ENCODE measurements at places on chromosomes 4 and X.

GRCh38 chr4:48252313-48252712, 17.3 kb downstream of the TEC start:
- DNase-seq = no peak

- DNase-seq = no peak
These were observed 1.3 kb downstream of the NEXMIF start for GRCh38 chrX:74923942-74924448.

DNA sequence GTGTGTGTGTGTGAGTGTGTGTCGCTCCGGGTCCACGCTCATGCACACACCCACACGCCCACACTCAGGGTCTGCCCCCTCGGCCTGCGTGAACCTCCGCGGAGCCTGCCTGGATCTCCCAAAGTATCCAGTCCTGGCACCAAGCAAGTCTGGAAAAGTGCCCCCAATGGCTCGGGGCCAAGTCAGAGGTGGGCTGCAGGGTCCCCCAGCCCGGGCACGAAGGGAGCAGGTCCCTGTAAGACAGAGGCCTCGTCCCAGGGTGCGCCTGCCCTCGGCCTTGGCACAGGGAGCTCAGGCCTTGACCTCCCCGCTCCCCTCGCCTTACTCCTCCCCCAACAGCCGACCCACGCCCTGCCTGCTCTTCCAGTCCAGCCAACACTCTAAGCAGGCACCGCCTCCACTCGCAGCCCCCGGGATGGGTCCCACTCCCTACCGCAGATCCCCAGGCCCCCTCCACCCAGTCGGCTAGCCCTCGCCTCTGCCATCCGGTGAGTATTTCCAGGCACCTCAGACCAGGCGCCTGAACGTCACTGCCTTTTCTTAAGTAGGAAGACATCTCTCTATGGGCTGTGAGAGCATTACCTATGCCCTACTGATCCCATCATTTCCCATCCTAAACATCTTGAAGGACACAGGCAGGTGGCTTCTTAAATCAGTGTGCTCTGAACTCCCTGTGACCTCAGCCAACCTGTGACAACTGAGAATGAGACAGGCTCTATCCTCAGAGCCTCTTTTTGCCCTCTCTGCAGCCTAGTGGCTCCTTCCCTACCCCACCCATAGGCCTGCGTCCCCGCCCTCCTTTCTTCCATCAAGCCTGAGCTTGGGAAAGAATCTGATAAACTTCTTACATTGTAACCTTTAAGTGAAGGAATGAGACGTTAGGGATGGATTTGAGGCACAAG, 704 bp downstream of the FAM114A1 start:
- DNase-seq = no peak

- peak; percentile 10 for DNase-seq
These were observed 18.5 kb upstream of the DRD5 start for GRCh38 chr4:9762823-9763475.

DNA sequence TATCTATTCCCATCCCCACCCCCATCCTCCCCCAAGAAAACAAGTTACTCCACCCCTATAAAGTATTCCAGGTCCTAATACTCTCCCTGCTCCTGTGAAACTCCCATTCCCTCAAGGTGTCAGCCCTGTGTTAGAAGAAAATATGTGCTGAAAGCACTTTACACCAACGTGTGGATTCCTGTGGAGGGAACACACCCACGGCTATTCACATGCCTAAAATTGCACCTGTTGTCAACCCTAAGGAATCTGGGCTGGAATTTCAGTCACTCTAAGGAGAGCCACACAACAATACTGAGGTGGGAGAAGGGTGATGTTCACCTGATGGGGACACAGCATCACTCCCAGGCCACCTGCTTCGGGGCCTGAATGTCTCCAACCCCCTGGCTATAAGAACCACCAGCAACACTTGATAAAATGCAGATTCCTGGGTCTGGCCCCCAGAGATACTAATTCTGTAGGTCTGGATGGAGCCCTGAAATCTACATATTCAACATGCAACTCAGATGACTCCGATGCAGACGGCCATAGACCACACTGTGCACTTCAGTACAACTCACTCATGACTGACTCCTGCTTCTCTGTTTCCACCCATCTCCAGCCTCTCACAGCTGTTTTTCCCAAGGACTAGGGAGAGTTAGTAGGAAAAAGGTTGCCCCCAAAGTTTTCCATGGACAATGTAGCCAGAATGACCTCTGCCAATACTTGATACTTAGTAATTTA, 15.8 kb downstream of the SCD5 start:
- DNase-seq = no peak

DNA sequence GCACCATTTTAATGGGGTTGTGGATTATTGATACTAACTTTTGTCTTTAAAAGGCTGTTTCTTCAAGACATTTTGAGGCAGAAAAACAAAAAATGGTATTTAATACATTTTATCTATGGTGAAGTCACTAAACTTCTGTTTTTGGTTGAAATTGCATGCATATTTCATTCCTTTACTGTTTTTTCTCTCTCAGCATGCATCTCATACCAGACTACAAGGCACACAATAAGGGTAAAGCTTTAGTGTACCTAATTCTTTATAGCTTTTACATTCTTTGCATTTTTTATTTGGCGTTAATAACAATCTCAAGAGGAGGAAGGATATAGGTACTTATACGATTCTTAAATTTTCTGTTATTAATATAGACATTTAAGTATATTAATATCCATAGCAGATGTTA, 151.0 kb upstream of the DKK2 start:
- no peak for DNase-seq

DNA sequence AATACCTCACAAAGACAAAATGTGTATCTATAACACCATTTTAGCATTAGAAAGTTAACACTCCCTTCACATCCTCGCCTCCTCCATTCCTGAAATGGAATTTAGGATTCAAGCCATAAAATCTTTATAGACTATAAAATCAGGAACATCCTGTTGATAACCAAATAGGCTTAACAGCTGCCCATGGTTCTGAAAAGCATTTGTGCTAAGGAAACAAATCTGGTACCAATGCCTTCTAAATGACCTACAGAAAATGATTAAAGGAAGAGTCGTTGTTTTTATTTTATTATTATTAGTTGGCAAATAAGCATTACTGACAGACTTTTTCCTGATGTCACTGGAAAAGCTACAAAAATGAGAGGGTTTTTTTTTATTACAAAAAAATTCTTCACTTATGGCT, 79.8 kb downstream of the PAPSS1 start:
- DNase-seq = no peak

GRCh38 chr4:94649381-94650133, 108.2 kb upstream of the BMPR1B start:
- DNase-seq = no peak

GRCh38 chrX:130094696-130095095, 15.6 kb downstream of the ELF4 start:
- no peak for DNase-seq

GRCh38 chrX:19190902-19191301, 68.6 kb upstream of the ADGRG2 start:
- no peak for DNase-seq

DNA sequence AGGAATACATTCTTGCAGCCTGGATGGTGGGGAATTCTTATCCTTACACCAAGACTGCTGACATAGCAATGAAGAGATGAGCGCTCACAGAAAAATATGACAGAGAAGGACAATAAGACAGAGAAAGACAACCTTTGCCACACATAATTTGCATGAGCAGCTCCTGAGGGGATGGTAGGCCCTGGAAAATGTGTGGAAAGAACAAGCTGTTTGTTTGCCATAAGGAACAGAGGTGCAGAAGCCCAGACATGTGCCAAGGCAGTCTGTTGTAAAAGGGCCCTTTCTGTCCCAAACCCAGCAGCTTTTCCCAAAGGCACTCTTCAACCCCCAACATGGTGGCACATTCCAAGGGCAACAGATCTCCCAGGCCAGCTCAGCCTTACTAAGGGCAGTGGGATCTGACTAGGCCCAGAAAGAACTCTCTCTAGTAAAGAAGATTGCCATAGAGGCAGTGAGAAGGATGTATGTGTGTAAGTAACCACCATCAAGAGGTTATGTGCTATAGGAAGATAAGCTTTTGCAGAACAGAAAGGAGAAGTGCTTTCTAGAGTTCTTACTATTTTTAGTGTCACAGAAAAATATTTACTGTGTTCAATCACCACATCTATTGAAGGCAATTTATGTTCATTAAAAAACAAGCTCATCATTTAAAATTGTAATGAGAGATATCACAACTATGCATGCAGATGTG, 287.0 kb upstream of the RASGEF1B start:
- no peak for DNase-seq

DNA sequence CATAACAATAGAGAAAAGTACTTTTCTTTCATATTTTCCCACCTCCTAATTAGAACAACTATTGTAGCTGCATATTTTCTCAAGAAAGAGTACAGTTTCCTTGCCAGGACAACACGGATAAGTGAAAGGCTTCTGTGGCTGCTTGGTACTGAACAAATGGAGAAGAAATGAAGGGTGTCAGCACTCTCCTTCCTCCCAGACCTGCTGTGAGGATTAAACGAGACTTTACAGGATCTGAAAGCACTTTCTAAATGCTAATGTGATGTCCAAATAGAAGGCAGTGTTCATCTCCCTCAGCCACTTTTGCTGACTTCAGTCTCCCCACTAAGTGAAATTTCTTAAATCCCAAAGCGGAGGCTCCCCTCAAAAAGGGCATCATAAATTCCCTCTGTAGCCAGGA, 13.9 kb downstream of the NIPAL1 start:
- DNase-seq = no peak

DNA sequence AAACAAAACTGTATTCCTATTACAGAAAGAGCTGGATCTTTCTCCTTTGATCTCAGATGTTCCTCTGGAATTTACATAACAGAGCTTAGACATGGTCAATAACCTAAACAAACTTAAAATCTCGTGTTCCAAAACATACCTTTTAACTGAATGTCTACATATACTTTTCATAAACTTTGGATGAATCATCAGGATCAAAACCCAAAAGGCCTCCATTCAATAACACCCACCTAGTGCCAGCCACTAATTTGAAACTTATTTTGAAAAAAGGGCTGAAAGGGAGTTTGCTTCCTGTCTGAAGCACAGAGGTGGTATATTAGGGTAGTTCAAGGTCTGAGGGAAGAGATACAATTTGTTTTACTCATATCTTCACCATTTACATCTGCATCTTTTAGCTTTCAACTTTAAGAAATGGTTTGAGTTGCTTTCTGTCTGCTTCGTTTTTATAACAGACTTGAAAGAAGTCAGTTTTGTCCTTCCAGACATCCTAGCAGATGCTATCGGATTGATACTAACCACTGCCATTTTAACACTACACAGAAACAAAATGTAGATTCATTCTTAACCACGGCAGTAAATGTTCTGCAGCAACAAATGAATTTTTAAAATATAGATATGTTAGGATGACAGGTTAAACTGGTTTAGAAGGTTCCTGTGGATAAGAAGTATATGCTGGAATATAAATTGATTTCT, 242.8 kb upstream of the DKK2 start:
- DNase-seq = no peak

DNA sequence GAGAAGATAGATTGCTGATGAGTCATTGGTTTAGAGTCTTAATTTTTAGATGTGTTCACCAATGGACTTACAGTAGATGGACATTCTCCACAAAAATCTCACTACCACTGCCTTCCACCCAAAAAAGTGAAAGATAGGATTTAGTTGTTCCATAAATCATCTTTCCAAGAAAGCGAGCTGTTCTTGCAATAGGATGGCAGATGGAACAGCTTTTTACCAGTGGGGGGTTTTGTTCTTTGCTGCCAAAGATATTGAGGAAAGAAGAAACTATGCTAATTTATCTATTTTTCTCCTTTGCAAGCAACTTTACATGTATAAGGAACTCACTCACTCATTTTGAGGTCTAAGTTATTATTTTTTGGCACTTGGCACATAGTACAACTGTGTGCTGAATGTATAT, 109.5 kb downstream of the ADGRL3 start:
- DNase-seq = no peak

DNA sequence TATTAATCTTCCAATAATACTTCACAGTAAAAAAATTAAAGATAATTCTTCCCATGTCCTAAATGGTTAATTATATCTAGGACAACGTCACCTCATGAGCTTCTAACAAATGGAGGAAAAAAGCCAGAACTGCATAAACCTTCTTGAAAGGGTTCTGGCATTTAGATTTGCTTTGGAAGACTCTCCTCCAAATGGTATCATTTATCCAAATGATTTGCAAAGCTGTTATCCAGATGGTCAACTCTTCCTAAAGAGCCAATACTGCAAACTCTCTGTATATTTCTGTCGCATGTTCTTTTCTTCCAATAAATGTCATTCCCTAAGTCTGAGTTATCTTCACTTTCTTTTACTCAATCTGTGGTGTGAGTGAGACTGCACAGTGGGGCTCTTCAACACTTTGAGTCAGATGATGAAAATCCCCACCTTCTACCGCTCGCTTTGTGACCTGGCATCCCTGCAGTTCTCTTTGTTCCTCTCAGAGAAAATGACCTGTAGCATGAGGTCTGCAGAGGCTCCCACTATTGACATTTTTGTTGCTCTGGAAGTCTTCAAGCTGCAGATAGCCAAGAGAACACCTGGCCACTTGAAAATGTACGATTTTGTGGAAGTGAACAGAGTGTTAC, 52.9 kb downstream of the TMEM150C start:
- DNase-seq = no peak

GRCh38 chr4:15161439-15161838, 159.2 kb downstream of the CPEB2 start:
- no peak for DNase-seq

GRCh38 chr4:82049294-82049693, 324.5 kb downstream of the HNRNPD start:
- no peak for DNase-seq

DNA sequence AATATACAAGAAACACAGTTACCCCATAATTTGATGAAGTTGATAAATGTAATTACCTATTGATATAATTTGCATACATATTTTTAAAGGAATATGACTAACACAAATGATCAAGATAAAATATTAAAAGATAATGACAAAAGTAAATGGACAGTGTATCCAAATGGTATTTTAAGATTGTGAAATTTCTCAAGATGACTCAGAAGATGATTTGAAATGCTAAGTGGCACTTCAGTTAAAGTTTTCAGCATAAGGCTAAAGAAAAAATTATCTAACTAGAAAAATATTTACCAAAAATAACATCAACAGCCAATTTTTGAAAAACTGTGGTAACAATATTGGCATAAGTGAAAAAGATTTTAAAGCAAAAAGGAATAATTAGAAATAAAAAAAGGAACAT, 248.4 kb upstream of the NDST4 start:
- DNase-seq = no peak

- no peak for DNase-seq
These were observed 3.3 kb upstream of the SORCS2 start for GRCh38 chr4:7189066-7189465.

GRCh38 chr4:48954314-48954713, 31.8 kb upstream of the CWH43 start:
- DNase-seq = no peak

GRCh38 chr4:101649790-101650515, 140.6 kb upstream of the BANK1 start:
- DNase-seq = no peak

DNA sequence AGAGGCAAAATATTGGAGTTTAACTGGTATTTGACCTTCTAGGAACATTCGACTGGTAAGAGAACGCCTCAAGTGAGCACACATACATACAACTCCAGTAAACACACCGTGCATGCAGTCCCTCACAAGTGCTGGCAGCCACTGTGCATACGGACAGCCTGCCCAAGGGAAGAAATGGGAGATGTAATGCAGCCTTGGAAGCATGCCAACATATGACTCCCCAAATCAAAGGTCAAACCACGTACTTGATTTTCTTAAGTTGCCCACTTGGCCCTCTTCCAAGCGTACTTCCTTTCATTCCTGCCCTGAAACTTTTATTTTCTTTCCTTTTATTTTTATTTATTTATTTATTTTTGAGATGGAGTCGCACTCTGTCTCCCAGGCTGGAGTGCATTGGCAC, 206.6 kb downstream of the SPRY1 start:
- no peak for DNase-seq

GRCh38 chr4:188714907-188715306, 575.7 kb downstream of the TRIML1 start:
- no peak for DNase-seq

All from CD8-positive, alpha-beta memory T cell (primary cell).